ENCODE measurements at places on chromosomes 12 and 14.

DNA sequence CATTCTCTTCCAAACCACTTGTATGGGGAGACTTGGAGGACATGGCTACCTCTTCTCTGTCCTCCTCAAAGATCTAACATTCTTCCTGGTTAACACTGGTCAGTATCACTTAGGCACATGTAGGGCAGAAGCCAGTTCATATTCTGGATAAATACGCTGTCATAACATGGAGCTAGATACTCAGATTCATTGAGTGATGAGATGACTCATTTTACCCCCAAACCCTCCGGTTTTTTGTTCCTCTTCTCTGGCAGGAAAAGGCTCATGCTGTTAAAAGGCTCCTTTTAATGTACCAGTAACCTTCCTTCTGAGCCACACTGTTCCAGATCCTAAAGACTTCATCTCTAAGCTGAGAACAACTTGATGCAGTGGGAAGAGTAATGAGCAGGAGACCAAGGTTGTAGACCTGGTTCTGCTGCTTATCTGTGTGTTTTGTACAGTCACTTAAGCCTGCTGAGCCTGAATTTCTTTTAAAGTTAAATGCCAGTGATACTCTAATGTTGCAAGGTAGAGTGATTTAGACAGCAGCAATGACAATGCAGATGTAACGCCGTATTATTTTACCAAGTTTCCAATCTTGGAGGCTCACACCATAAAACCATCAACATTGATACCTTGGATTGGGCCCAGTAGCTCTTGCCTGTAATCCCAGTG, 57.3 kb upstream of the ELK3 start:
- DNase-seq = no peak

DNA sequence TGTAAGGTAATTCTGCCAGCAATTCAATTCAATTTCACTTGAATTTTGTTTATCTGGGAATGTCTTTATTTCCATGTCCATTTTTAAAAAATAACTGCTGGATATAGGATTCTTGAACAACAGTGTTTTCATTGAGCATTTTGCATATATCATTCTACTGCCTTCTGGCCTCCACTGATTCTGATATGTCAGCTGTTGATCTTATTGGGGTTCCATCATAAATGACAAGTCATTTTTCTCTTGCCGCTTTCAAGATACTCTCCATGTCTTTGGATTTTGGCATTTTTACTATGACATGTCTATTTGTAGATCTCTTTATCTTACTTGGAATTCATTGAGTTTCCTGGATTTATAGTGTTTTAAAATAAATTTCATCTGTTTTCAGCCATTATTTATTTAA, 180.5 kb upstream of the LMNTD1 start:
- no peak for DNase-seq

DNA sequence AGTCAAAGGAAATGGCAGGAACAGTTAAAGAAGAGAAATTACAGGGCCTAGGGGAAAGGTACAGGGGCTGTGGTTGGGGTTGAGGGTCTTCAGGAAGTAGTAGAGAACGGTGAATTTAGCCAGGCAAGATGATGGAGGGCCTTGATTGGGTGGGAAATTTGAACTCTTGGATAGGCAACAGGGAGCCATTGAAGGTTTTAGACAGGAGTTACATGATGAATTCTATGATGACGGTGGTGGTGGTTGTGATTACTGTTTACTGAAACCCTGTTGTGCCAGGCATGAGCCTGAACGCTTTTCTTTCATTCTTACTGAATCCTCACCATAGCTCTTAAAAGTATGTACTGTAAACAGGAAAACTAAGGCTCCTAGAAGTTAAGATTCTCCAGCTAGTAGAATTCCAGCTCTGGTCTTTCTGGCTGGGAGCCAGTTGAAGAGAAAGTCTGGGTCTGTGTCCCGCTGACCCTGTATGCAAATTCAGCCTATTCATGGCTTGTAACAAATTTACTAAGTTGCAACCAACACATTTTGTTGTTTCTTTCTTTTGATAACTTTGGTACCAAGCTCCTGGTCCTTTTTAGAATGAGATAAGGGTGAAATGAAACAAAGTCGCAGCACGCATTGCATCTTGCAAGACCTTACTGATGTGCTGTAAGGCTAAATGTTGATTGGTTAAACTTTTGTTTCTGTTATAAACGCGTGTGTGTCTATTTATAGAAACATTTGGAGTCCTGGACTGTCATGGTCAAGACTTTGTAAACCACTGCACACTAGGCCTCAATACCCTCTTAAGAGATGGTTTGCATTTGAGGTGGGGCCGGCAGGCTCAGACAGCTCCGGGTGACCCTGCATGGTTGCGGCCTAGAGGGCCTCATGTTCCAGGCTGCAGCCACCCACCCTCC, 6.0 kb downstream of the ORAI1 start:
- DNase-seq = no peak

DNA sequence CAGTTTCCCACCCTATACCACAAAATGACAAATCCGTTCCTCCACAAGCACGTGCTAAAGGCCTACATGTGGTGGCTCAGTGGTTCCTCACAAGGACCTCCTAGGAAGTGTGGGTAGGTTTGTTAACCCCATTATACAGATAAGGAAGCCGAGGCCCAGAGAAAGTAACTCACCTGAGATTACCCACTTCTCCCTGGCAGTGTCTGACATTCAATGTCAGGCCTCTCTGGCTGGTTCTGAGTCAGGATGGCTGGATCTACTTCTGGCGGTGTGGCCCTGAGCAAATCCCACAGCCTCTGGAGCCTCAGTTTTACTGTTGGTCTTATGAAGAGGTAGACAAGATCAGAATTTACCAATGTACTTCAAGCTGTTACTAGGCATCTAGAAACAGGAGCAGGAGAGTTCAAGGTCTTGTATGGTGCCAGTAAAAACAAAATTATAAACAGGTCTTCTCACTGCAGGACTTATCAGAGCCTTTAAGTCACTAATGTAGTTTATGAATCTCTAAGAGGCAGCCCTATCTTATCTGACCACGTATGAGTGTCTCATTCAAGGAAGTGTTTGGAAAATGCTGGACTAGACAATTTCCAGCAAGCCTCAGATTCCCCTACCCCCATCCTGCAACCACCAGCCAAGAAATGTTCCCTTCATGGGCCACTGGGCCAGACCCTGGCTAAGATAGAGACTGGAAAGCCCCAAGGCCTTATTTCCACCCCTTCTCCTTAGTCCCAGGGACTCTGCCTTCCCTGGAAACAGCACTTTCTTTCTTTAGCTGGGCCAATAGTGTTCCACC, 4.2 kb downstream of the HSPB8 start:
- no peak for DNase-seq

- DNase-seq = peak; percentile 48
These were observed 58.8 kb downstream of the PIK3C2G start for GRCh38 chr12:18320036-18320617.

GRCh38 chr12:54383041-54383609, 1.4 kb downstream of the ZNF385A start:
- DNase-seq = no peak

GRCh38 chr12:690466-690865, 27.2 kb upstream of the NINJ2 start:
- no peak for DNase-seq

DNA sequence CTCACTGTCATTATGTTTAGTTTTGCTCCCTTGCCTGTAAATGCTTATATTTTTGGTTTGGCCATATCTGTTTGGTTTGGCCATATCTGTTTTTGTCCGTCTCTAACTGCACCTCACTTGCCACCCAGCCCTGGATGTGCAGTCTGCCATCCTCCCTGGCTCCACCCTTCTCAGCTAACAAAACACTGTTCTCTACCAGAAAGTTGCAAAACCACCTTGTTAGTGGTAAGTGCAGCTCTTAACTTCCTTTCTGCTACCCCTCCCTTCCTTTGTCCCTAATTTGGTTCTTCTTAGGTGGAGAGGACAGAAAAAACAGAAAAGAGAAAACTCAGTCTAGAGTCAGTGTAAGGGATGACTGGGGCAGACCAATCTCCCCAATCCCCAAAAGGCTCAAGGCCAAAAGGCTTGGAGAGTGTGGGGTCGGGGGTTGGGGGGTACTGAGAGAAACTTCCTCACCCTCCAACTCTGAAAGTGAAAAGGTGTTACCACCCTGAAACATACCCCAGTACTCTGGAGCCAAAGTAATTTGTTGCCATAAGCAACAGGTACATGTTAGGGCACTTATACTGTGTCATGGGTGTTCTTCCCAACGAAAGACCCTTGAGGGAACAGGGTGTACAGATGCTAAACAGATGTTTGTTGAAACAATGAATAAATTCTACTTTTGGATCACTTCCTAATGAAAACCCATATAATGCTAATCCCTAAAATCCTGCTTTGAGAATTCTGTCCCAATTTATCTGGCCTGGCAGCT, 5.0 kb downstream of the BIN2 start:
- no peak for DNase-seq

GRCh38 chr14:55621391-55621790, 41.4 kb downstream of the KTN1 start:
- no peak for DNase-seq

DNA sequence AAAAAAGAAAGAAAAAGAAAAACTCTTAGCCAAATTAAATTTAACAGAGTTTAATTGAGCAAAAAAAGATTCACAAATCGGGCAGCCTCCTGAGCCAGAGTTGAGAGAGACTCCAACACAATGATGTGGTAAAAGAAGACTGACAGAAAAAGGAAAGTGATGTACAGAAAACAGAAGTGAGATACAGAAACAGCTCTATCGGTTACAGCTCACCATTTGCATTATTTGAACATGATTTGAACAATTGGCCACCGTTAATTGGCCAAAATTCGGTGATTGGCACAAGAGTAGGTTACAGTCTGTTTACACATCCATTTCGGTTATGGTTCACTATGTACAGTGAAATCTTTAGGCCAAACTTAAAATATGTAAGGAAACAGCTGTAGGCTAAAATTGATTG, 117.7 kb downstream of the SPTSSA start:
- no peak for DNase-seq

- no peak for DNase-seq
These were observed 23.4 kb downstream of the G2E3 start for GRCh38 chr14:30582376-30582775.

DNA sequence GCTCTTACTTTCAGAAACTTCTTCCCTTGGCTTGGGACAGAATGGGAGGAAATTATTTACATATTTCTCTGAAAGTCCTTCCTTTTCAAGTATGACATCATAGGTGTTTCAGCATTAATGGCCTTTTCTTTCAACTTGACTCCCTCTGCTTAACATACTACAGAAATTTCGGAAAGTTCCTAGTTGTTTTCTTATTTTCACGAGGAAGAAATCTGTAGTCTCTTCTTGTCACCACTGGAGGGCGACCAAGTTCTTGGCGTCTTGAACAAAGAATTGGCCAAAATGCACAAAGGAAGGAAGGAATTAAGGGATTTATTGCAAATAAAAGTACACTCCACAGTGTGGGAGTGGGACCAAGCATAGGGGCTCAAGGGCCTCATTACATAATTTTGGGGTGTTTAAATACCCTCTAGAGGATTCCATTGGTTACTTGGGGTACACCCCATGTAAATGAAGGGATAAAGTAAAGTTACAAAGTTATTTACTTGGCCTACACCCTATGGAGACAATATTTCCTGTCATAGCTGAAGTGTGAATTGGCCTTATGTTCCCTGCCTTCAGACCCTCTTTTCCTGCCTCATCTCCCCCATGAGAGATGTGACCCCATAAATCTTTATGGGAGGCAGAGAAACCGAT, 70.4 kb downstream of the RPL10L start:
- DNase-seq = peak; percentile 13

DNA sequence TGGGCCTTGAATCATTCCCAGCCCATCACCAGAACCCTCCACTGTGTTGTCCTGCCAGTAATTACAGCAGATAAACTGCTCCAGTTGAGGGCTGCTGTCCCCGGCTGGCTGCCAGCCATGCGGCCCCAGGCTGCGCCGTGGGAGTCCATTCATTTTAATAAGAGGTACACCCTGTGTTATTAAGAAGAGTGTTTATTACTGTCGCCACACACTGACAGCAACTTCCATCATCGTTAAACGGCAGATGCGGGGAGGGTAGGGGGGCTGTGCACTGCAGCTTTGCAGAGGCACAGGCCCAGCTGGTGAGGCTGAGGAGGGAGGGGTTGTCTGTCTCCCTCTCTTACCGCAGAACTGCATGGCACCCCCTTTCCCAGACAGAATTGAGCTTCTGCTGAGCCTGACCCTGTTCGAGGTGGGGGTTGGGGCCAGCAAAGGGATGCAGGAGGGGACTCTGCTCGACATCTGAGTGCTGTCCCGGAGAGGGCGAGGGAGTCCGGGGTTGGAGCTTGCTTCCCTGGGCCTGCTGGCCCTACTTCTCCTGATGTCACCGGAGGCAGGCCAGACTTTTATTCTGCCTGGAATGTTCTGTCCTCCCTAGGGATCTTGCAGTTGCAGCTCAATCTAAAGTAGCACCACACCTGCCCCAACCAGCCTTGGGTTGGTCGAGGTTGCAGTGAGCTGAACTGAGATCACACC, 33.8 kb upstream of the GPATCH2L start:
- DNase-seq = peak; percentile 15

All from SJCRH30 (cell line).